ENCODE measurements at places on chromosomes 4 and X. TPM values are rescaled to one million over a fixed set of nuclear protein-coding genes. Genes with fewer than 3 reads are reported as not detected.

Gene XPNPEP2
- 5.0 TPM for total RNA-seq

Gene GSX2
- total RNA-seq, result not detected

Gene PITX2
- total RNA-seq, result 0.99 TPM

Gene UGT2A1
- not detected for total RNA-seq

Gene THOC2
- 47.0 TPM for total RNA-seq
